Fibroblast of skin of abdomen (primary cell): ENCODE measurements at places on chromosomes 7 and 10.

DNA sequence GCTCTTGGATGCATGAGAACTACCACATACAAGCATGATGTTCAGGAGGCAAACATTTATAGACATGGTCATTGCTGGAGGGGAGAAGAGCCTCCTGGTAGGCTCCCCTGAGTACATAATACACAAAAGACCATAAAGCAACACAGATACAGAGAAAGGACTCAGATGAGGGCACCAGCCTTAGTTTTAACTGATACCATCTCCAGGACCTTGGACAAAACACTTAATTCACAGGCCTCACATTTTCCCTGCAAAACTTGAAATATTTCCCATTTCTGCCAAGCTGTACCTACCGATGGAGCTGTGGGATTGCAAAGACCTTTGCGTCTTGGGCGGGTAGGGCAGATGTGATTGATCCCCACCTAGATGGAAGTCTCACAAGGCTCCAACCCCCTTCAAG lies 16.7 kb upstream of the ZNF488 start:
- DNase-seq: no peak

- DNase-seq: peak; percentile 91
These were observed 112.3 kb downstream of the JCAD start for GRCh38 chr10:29946953-29947700.

- DNase-seq: no peak
These were observed 303.6 kb downstream of the MAGI2 start for GRCh38 chr7:79149831-79150230.

GRCh38 chr10:18721067-18721466 lies 61.8 kb downstream of the ARL5B start:
- DNase-seq: no peak

- DNase-seq: peak; percentile 87
These were observed 44.8 kb upstream of the GRID1 start for GRCh38 chr10:86411281-86411841.

DNA sequence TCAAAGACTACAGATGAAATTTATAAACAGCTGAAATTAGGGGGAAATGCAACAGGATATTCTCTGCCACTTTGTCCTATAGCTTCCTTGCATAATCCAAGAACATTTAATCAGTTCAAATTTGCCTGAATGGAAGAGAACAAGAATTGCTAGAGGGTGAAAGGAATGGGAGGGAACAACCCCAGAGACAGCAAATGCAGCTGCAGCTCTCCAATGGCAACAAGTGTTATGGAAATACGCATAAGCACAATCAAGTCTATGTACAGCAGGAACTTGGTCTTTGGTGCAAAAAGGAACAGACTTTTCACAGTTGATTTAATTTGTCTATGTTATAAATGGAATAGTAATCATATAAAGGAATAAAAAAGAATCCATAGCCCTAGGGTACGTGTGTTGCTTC lies 269.0 kb upstream of the ETV1 start:
- no peak for DNase-seq

- no peak for DNase-seq
These were observed 9.6 kb upstream of the CFAP70 start for GRCh38 chr10:73368238-73368637.

DNA sequence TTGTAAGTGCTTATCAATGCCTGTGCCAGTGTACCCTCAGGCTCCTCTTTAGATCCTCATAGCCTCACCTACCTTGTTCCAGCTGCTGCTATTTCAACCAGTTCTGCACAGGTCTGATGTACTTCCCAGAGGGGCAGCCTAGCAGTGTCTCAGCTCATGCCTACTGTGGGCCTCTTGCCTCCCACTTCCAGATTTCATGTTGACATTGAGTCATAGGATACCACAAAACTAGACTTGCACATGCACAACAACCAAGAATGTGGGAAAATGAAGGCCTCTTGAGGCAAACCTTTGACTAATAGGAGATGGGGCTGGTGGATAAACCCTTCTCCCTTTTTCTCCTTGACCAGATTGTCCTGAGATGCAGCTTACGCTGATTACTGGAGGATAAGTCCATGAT lies 31.0 kb downstream of the PON3 start:
- DNase-seq: no peak

GRCh38 chr7:132206594-132206993 lies 369.7 kb downstream of the PLXNA4 start:
- no peak for DNase-seq

GRCh38 chr7:4871930-4872675 lies 10.3 kb upstream of the PAPOLB start:
- no peak for DNase-seq

- DNase-seq: no peak
These were observed 2.4 kb upstream of the EXOC6 start for GRCh38 chr10:92845921-92846320.

GRCh38 chr7:130721486-130722277 lies 12.3 kb downstream of the KLF14 start:
- peak; percentile 48 for DNase-seq

DNA sequence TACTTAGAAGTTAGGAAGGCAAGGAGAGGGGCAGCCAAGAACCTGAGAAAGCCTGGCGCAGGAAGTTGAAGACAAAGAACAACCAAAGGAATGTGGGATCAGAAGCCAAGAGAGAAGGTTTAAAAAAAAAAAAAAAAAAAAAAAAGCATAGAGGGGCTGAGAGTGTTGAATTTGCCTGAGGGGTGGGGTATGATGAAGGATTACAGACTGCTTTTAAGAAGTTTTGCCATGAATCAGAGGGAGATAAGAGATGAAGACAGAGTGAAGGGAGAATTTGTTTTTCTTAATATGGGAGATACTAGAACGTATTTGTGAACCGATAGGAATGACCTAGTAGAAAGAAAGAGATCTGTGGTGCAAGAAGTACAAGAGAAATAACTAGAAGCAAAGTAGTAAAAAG lies 6.7 kb downstream of the SLC26A4 start:
- DNase-seq: no peak

DNA sequence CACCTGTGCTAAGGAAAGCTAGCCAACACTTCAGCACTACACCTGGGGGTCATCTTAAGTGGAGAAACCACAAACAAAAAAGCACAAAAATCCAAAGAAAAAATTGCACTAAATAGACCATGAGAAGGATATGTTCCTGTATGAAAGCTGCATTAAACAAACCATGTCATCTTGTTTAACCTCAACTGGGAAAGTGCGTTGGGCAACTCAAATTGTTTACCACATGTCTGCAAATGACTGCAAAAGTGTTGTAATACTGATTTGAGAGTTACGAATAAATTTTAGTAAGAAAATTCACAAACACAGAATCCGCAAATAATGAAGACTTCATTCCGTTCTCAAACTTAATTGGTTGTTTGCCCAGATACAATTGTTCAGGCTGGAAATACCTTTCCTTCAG lies 111.9 kb upstream of the EGFR start:
- no peak for DNase-seq

GRCh38 chr10:104013489-104013888 lies 46.5 kb downstream of the SLK start:
- no peak for DNase-seq

DNA sequence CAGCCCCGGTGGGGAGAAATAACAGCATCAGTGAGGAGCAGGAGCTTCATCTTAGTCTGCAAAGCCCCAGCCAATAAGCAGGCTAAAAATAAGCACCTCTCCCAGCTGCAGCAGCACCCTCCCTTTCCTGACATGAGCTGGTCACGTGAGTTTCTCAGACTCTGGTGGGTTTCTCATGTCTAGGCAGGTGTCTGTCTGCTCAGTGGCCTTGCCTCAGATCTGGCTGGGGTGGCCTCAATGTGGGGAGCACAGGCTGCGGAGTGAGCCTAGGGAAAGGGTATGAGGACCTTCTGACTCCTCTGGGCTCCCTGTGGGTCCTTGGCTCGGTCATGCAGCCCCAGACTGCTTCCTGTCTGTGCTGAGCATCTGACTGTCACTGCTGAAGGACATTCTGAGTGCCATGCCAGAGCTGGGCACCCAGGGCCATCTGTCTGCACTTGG lies 81.6 kb upstream of the LRRC4 start:
- DNase-seq: no peak

GRCh38 chr7:100603726-100604027 lies 1.5 kb downstream of the PCOLCE start:
- DNase-seq: peak; percentile 52

GRCh38 chr7:49775949-49776443 lies 2.6 kb downstream of the VWC2 start:
- DNase-seq: no peak

GRCh38 chr7:135095450-135095849 lies 52.4 kb upstream of the TMEM140 start:
- no peak for DNase-seq

DNA sequence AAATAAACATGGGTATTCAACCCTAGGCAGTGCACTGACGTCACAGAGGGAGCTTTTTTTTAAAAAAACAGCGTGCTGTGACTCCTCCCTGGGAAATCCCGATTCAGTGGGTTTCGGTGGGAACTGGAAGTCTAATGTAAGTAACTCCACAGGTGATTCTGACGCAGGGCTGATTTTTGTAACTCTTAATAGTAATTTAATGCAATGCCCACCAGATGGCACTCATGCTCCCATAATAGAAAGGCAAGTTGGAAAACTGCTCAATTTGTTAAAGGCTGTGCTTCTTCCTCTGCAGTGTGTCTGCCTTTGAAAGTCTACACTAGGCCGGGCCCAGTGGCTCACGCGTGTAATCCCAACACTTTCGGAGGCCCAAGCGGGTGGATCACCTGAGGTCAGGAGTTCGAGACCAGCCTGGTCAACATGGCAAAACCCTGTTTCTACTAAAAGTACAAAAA lies 10.9 kb upstream of the RSU1 start:
- DNase-seq: peak; percentile 76

DNA sequence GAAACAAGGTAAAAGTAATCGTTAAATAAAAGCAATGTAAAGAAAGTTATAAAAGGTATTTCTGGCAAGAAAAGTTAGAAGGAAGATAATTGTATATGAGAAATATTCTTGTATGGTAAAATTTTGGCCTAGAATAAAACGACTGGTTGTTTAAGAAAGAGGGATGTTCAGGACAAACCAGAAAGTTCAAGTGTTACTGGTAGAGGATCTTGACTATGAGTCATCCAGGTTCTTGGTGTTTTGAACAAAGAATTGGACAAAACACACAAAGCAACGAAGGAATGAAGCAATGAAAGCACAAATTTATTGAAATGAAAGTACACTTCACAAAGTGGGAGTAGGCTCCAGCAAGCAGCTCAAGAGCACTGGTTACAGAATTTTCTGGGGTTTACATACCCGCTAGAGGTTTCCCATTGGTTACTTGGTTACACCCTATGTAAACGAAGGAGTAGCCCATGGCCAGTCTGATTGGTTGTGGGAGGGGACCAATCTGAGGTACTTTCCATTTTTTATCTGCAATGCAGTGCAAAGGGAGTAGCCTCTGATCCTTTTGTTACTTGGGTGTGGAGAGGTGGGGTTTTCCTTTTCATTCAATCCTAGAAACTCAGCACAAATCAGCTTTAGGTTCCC lies 22.4 kb upstream of the GARS1 start:
- no peak for DNase-seq
